ENCODE measurements at places on chromosomes 1 and 21.

GRCh38 chr1:208437401-208437800 lies 193.2 kb upstream of the PLXNA2 start:
- DNase-seq, result no peak

GRCh38 chr1:228445843-228446650 lies 29.4 kb upstream of the TRIM17 start:
- peak; percentile 24 for DNase-seq

DNA sequence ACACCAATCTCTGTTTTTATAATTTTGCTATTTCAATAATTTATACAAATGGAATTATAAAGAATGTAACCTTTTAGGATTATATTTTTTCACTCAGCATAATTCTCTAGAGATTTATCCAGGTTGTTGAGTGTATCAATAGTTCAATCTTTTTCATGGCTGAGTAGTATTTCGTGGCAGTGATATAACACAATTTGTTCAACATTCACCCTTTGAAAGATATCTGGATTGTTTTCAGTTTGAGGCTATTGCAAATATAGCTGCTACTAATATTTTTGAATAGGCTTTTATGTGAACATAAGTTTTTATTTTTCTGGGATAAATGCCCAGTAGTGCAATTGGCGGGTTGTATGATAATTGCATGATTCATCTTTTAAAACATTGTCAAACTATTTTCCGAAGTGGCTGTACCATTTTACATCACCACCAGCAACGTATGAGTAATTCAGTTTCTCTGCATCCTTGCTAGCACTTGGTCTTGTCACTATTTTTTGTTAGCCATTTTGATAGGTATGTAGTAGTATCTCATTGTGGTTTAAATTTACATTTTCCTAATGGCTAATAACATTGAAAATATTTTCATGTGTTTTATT lies 55.6 kb upstream of the ABCD3 start:
- DNase-seq, result no peak

- no peak for DNase-seq
Observed at GRCh38 chr1:161074676-161075368, 5.1 kb upstream of the ARHGAP30 start.

GRCh38 chr1:78006521-78006920 lies 1.8 kb downstream of the DNAJB4 start:
- no peak for DNase-seq

DNA sequence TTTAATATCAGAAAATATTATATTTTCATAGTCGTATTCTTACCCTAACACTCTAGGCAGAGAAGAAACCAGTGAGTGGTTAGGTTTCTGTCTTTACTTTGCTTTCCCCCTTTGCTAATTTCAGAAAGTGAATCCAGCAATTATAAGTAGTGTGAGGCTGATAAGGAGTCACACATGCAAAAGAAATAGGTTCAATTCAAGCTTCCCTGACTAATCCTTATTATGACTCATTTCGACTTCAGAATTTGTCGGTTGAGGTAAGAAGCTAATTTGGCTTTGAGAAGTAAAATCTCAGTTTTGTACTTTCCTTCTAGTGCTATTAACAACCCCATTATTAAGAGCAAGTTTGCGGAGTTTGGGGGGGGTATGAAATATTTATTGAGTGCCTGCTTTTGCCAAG lies 22.4 kb downstream of the ESRRG start:
- DNase-seq, result no peak

All from stimulated activated naive CD8-positive, alpha-beta T cell treated with anti-CD3 and anti-CD28 coated beads, Interleukin-15, amount 100 ng/mL, for 72 hours (primary cell).